HL-60 (cell line): ENCODE measurements at places on chromosomes 13 and 19.
A peak's percentile ranks its signal among the peaks of the same experiment; 100 is the strongest.

DNA sequence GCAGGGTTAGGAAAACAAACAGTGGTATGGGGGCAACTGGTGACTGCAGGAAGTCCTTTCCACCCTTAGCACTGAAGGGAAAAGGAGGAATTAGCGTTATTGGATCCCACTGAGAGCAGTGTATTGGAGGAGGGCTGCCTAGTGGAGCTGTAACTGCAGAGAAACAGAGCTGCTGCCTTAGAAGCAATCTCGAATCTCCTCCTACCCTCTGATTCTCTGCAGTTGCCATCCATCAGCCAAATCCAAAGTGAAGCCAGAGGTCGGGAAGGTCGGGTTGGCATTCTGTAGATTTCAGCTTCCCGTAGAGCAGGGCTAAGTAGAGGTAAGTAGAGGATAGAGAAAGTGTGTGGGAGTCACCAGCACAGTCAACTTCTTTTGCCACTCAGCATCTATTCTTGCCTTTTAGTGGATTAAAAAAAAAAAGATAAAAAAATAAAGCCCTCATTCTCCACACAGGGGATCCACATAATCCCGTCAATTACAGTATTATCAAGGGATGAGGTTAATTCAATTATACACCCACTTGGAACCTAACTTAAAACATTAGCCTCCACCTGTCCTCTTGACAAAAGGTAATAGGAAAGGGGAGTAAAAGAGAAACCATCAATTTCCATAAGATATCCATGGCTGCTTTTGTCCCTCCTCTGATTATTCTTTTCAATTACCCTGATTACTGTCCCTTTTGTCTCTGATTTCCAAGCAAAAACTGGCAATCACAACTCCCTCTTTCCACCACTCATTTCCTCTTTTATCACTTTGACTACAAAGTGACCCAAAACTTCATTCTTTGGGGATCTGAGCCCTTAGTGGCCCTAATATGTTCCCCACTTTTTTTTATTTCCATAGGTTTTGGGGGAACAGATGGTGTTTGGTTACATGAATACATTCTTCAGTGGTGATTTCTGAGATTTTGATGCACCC is 234.7 kb downstream of the RBM26 start:
- no peak for DNase-seq

- no peak for DNase-seq
Observed at GRCh38 chr13:75908141-75908540, 272.0 kb downstream of the LMO7 start.

GRCh38 chr19:6460099-6460884 is 700 bp upstream of the SLC25A23 start:
- peak; percentile 90 for DNase-seq

GRCh38 chr19:392375-392970 is 16.5 kb downstream of the C2CD4C start:
- DNase-seq: no peak

DNA sequence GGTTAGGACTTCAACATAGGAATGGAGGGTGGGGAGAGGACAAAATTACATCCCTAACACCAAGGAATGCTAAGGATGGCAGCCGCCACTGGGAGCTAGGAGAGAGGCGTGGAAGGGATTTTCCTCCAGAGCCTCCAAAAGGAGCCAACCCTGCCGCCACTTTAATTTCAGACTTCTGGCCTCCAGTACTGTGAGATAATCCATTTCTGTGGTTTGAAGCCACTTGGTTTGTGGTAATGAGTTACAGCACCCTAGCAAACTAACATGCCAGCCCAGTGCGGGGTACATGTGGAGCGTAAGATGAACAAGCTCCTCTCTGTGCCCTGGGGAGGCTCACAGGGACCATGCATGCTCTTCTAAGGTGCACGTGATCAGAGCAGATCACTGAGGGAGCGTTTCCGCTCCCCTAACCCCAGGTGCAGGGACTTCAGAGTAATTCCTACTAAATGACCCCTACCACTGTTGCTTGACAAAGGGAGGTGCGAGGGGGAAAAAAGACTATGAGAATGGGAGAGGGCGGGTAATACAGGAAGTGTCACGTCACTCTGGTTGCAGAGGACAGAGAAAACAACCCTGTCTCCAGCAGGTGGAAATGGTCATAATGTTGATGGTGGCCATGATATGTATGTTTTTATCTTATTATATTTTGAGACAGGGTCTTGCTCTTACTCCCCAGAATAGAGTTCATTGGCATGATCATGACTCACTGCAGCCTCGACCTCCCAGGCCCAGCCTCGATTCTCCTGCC is 12.0 kb downstream of the FPR1 start:
- no peak for DNase-seq

DNA sequence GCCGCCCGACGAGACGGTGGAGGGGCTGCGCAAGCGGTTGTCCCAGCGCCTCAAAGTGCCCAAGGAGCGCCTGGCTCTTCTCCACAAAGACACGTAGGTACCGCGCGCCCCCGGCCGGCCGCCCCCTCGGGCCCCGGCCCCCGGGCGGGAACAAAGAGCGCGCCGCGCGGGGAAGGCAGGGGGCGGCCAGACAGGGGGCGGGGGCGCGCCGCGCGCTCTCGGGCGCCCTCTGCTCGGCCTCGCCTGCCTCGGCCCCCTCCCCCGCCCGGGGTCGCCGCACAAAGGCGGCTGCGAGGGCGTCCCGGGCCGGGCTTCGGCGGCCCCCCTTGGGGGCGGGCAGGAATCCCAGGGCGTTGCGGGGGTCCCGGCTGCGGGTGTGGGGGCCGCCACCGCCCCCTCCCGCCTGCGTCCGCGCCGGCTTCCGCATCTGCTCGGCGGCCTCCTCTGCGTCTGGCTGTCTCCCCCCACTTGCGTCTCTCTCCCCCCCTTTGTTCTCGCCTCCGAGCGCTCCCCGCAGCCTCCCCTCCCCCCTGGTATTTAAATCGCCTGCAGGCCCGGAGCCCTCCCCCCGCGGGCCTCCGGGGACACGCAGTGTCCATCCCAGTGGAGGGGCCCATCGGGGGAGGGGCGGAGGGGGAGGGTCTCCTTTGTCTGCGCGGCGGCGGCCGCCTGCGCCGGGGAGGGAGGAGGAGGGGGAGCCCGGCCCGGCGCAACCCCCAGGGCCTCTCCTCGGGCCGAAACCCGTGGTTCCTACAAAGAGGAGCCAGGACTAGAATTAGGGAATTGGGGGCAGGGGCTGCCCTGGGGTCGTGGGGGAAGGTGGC is 2.3 kb downstream of the MIDN start:
- peak; percentile 69 for DNase-seq

GRCh38 chr19:49342291-49342721 is 7.1 kb downstream of the CD37 start:
- DNase-seq: no peak

DNA sequence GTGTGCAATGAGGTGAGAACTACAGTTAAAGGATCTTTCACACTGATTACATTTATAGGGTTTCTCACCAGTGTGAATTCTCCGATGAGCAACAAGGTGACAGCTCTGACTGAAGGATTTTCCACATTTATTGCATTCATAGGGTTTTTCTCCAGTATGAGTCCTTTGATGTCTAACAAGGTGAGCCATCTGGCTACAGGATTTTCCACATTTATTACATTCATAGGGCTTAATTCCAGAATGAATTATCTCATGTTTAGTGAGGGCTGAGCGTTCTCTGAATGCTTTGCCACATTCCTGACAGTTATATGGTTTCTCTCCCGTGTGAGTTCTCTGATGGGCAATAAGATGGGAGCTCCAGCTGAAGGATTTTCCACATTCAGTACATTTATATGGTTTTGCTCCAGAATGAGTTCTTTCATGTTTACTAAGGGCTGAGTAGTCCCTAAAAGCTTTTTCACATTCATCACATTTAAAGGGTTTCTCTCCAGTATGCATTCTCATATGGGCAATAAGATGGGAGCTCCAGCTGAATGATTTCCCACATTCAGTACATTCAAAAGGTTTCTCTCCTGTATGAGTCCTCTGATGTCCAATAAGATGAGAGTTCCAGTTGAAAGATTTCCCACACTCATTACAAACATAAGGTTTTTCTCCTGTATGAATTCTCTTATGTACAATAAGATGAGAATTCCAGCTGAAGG is 4.4 kb upstream of the C19orf18 start:
- DNase-seq: no peak

DNA sequence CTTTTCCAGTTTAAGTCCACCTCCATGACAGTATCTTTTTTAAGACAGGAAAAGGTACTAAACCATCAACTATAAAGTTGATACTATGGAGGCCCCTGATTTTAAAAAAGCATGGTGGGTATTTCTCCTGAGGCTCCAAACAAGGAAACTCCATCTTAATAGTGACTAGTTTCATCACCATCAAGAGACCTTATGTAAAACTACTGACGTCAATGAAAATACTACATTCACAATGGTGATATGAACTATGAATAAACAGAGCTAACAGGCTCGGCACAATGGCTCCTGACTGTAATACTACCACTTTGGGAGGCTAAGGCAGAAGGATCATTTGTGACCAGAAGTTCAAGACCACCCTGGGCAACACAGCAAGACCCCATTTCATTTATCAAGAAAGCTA is 162.7 kb downstream of the KLF12 start:
- DNase-seq: no peak

GRCh38 chr13:94553766-94554165 is 42.2 kb downstream of the TGDS start:
- DNase-seq: no peak

- no peak for DNase-seq
Observed at GRCh38 chr19:55685776-55686175, 10.8 kb downstream of the EPN1 start.

DNA sequence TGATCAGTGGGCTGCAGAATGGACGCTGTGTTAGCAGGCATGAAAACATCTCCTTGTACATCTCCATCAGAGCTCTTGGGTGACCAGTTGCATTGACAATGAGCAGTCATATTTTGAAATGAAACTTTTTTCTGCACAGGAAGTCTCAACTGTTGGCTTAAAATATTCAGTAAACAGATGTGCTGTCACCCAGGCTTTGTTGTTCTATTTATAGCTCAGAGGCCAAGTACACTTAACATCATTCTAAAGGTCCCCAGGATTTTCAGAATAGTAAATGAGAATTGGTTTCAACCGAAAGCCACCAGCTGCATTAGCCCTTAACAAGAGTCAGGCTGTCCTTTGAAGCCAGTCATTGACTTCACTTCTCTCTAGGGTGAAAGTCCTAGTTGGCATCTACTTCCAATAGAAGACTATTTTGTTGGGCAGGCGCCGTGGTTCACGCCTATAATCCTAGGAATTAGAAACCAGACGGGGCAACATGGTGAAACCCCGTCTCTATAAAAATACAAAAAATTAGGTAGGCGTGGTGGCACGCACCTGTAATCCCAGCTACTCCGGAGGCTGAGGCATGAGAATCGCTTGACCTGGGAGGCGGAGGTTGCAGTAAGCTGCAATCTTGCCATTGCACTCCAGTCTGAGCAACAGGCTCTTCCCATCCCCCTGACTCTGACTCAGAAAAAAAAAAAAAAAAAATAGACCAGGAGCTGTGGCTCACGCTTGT is 7.9 kb upstream of the PDE4A start:
- no peak for DNase-seq

DNA sequence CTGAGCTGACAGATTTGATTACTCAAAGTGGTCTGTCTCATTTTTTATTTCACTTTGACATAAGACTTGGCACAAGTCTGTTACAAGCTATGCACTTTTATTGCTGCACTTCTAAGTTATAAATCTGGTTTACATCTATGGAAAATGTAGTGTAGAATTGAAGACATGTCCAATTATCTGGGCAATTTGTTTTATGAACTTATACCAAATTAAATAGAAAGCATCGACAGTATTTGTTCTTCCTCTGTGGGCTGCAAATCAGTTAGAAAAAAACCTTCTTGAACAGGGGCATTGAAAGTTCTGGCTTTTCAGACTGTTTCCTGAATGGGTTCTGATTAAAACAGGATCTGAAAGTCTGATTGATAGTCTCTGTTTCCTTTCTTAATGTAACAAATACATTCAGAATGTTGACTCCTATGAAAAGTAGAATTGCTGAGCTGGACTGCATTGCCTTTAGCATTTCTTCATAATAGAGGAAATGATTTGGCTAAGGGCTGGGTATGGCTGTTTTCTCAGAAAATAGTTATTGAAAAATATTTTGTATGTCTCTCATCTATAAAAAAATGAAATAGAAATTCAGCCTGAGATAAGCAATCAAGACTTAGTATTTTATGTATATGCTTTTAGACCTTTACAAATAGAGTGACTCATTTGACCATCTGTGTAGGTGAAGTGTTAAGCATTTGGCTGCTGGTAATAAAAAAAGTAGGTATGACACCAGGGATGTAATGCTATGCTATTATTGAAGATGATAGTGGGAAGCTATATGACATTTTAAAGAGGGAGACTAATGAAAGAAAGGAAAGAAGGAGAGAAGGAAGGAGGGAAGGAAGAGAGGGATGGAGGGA is 210.9 kb upstream of the SPRY2 start:
- no peak for DNase-seq

DNA sequence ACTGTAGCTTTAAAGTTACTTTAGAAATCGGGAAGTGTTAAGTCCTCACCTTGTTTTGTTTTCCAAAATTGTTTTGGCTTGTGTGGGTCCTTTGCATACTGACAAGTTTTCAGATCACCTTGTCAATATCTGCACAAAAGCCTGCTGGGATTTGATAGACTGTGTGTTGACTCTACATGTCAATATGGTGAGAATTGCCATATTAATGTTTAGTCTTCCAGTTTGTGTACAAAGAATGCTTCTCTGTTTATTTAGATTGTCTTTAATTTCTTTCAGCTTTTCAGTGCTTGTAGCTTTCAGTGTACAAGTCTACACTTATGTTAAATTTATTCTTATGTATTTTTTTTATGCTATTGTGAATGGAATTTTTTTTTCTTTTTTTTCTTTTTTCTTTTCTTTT is 50.2 kb downstream of the SIPA1L3 start:
- no peak for DNase-seq

GRCh38 chr19:33860312-33861090 is 63.8 kb downstream of the KCTD15 start:
- no peak for DNase-seq

DNA sequence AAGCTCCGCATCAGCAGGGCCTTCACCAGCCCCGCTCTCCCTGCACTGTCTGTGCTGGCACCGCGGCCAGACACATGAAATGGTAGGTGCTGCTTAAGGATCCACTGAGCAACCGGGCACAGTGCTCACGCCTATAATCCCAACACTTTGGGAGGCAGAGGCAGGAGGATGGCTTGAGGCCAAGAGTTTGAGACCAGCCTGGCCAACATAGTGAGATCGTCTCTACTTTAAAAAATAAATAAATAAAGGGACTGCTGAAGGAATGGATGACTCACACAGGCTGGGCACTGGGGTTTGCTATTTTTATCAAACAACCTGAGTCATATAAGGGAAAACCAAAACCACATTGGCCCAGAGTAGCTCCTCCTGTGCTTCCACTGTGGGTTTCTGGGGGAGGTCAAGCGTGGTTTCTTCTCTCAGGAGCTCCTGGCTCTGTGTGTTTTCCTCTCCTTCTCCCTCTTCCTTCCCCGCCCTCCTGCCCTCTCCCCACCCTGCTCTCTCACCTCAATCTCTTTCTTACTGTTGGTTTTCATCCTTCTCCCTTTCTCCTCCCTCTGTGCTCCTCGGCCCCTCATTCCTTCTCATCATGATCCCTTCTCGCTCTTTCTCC is 21.3 kb downstream of the VRK3 start:
- peak; percentile 44 for DNase-seq

DNA sequence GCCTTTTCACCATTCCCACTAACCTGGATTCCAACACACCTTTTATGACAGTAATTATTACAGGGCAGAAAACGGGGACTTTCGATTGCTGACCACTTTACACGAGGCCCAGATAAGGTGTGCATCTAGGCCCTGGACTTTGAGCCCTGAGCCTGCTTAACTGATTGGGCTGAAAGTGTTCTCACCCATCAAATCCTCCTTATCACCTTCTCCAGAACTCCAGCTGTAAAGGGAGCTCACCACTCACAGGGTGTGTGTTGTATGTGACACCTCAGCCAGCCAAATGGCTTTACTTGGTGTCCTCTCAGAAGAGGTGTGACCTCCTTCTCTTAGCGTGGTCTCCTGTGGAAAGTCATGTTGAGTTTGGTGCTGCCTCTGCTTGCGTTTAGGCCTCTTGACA is 36.5 kb downstream of the SIPA1L3 start:
- DNase-seq: no peak
